Stimulated activated CD8-positive, alpha-beta memory T cell treated with anti-CD3 and anti-CD28 coated beads, Interleukin-4, amount 100 ng/mL, for 4 hours (primary cell): ENCODE measurements at places on chromosomes 6 and 20.

DNA sequence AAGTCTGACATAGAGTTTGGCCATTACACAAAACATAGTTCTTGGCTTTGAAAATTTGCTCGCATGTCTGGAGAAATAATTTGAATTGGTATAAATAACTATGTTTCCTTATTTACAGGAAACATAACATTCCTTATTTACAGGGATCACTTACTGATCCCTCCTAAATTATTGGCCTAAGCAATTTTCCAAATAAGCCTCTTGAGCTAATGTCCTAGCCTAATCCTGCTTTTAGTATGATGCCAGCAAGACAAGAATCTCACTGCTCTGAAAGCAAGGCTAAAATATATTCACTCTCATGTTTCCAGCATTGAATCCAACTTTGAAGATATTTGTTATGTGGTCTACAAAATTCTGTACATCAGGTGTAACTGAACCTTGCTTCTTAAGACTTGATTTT, 4.1 kb upstream of the TBC1D32 start:
- DNase-seq, result no peak

DNA sequence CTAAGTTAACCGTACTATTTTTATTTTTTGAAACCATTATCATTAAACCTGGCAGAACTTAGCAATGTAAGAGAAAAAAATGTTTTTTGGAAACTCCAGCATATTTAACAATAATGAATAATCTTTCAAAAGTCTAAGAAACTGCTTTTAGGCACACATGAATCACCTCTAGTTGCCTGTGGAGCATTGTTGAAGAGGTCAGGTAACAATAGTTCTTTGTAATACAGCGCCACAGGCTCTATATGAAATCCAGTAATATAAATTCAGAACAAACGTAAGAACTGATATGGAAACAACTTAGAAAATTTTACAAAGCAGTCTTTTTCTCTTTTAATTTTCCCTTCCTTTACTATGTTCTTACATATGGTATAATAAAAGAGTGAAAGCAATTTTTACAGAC, 10.3 kb downstream of the LYRM4 start:
- no peak for DNase-seq

DNA sequence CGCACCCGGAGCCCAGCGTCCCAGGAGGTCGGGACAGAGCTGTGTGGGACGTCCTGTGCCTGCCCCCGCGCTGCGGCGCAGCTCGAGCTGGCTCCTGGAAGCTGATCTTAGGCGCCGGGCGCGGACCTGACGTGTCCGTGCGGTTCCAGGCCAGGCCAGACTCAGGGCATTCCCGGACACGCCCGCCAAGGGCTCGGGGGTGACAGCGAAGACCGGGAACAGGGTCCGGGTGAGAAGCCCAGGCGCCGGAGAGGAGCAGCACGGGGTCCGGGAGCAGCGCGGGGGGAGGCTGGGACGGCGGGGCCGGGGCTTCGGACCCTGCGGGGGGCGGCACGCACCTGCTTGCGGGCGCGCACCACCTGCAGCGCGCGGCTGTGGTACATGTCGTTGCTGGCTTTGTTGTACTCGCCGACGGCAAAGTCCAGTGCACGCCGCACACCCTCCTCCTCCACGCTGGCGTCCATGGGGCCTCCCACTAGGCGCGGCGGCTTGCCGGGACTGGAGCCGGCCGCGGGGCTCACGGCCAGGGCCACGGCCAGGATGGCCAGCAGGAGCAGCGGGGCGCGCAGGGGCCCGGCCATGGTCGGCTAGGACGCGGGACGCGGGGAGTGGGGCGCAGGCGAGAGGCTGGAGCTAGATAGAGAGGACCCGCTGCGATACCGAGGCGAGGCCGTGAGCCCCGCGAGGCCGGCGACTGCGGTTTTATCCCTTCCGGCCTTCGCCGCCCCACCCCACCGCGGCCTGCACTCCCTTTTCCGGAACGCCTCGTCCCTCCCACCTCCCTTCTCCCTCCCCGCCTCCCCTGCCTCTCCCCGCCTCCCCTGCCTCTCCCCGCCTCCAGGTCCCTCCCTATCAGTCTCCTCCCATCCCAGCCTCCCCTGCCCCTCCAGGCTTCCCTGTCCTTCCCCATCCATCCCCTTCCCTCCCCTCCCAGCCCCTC, at the start of gene CST3:
Gene CST3 (minus strand): TSS at position 674 of the 940 bp plus-strand sequence. CDS start 93 bp downstream, at position 581.
- DNase-seq, result no peak

- no peak for DNase-seq
These were observed 76.7 kb upstream of the SSTR4 start for GRCh38 chr20:22958390-22958789.

GRCh38 chr6:16047435-16047990, 81.4 kb upstream of the MYLIP start:
- no peak for DNase-seq

DNA sequence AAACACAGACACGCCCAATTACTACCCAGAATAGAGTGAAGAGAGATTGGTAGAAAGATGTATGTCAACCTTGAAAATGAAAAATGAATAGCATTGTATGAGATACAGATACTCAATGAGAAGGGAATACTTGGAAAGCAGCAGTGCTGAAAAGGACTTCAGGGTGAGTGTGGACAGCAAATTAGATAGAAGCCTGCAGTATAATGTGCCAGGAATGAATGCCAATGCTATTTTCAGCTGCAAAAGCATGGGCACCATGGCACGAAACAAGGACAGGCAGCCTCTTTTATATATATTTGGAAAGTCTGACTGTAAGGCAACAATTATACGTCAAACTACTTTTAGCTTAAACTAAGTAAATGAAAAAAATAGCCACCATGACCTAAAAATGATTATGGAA, 118.2 kb downstream of the PTCHD4 start:
- no peak for DNase-seq

GRCh38 chr6:169038691-169039090, 215.0 kb downstream of the THBS2 start:
- no peak for DNase-seq
